ENCODE measurements at places on chromosomes 5 and 9.

- no peak for DNase-seq
These were observed 499.0 kb downstream of the SEMA5A start for GRCh38 chr5:9046756-9047481.

DNA sequence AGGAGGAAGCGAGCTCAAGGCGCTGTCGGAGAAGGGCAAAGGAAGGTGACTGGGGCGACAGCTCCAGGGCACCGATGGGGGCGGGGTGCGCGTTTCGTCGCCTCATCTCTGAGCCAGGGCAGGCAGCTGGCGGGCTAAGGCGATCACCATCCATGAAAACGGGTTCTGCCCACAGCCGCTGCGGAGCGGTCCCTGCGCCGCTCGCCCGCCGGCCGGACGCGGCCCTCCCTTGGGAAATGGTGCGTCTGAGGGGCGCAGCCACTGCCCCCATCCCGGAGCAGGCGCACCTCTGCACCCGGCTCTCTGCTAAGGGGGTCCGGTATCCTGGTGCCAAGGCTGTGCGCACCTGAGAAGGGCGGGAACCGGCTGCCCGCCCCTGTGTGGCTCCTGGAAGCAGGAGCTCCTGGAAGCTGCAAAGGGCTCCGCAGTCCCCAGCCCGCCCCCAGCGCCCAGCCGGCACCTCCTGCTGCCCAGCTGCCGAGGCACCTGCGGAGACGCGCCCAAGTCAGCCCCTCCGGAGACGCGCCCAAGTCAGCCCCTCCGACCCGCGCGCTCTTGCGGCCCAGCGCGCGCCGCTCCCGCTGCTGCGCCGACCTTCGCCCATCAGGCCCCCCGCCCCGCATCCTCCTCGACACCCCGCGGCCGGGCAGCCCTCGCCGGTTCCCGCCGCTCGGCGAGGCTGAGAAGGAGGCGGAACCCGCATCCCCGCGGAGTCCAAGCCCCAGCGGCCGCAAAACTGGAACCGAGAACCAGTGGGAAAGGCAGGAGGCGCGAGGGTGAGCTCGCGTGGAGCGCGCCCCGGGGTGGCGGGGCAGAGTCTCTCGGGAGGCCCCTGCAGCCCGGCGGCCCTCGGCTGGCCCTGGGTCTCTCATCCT, 757 bp downstream of the ANKRD34B start:
- no peak for DNase-seq

GRCh38 chr9:126642839-126643238, 29.1 kb downstream of the LMX1B start:
- no peak for DNase-seq

GRCh38 chr9:68999393-69000105, 14.4 kb downstream of the PRKACG start:
- peak; percentile 83 for DNase-seq

- DNase-seq: no peak
These were observed 16.9 kb upstream of the COL5A1 start for GRCh38 chr9:134624621-134625181.

GRCh38 chr5:168434746-168435321, 51.4 kb upstream of the RARS1 start:
- DNase-seq: no peak

GRCh38 chr9:89421595-89421994, 76.3 kb downstream of the SEMA4D start:
- DNase-seq: peak; percentile 37

- DNase-seq: no peak
These were observed 404.6 kb upstream of the ARRDC3 start for GRCh38 chr5:91787718-91788117.

DNA sequence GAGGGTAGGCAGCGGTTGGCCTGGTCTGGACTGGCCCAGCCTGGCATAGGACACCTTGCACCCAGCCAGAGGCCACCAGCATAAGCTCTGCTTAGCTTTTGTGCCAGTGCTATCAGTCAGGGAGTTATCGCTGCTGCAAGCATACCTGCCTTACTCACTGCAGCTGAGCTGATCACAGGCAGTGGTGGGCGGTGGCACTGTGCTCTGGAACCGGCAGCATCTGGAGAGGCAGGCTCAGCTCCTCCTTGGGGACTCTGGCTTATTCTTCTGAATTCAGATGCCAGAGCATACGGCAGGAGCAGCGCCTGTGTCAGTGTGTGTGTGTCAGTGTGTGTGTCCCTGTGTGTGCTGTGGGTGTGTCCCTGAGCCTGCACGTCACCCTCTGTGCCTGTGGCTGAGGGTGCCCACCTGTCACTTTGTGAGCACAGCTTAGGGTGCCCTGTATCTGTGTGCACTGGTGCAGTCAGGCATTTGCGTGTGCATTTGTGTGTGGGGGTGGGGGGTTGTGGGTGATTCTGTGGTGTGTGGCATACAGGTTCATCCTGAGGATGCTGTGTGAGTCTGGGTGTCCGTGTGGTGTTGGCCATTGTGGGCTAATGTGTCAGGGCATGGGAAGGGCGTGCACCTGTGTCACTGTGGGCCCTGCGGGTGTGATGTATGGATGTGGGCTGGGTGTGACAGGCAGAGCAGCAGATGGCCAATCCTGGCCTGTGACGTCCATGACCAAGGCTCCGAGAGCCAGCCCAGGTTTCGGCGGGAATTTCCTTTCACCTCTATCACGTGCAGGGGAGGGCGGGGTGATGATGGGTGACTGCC, 23.5 kb downstream of the LMX1B start:
- peak; percentile 5 for DNase-seq

- DNase-seq: no peak
These were observed 89.5 kb downstream of the MPDZ start for GRCh38 chr9:13190040-13190439.

GRCh38 chr5:96408841-96409538, 24.1 kb downstream of the PCSK1 start:
- no peak for DNase-seq

DNA sequence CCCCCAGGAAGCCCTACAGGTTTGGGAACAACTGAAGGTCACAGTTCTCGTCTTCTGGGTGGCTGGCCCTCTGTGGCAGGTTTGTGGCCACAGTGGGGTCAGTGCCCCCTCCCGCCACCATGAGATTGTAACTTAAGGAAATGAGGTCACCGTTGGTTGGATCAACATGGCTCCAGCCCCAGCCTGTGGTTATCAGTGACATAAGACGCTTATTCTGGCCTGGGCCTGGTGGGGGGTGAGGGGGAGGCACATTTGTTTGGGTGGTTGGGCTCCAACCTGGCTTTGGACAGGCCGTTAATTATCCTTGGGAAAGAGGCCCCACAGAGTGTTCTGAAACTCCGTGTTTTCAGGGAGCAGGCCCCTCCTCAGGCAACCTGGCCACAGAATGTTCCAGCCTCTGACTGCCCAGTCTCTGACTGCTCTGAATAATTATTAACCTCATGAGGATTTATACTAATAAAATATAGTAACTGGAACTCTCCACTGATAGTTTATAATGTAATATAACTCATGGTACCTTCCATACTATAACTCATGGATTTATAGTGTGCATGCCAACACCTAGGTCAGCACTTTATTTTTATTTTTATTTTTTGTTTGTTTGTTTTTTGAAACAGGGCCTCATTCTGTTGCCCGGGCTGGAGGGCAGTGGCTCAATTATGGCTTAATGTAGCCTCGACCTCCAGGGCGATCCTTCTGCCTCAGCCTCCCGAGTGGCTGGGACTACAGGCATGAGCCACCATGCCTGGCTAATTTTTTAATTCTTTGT, 58.0 kb upstream of the RPL26L1 start:
- DNase-seq: no peak

GRCh38 chr5:33692980-33693379, 198.8 kb downstream of the ADAMTS12 start:
- no peak for DNase-seq

DNA sequence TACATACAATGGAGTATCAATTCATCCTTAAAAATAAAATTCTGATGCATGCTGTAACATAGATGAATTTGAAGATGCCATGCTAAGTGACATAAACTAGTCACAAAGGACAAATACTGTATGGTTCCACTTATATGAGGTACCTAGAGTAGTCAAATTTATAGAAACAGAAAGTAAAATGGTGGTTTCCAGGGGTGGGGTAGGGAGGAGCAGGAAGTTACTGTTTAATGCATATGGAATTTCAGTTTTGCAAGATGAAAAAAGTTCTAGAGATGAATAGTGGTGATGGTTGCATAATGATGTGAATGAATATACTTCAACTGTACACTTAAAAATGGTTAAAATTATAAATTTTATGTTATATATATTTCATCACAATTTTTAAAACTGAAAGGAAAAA, 57.3 kb upstream of the FNIP1 start:
- DNase-seq: no peak

DNA sequence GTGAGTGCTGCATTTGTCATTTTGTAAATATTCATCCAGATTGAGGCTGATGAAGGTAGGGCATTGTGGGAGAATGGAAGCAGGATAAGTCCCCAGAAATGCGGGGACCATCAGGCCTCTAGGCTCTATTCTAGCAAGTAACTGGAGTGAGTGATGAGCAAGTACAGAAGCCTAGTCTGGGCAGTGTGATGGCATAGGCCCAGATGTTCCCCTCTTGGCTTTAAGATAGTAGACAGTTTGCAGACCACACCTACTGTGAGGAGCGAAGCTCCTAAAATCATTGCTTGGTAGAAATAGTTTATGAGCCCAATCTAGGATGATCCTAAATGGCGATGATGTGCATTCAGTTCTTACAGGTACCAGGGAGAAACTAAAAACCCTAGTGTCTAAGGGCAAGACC, 24.3 kb downstream of the NDFIP1 start:
- DNase-seq: no peak

DNA sequence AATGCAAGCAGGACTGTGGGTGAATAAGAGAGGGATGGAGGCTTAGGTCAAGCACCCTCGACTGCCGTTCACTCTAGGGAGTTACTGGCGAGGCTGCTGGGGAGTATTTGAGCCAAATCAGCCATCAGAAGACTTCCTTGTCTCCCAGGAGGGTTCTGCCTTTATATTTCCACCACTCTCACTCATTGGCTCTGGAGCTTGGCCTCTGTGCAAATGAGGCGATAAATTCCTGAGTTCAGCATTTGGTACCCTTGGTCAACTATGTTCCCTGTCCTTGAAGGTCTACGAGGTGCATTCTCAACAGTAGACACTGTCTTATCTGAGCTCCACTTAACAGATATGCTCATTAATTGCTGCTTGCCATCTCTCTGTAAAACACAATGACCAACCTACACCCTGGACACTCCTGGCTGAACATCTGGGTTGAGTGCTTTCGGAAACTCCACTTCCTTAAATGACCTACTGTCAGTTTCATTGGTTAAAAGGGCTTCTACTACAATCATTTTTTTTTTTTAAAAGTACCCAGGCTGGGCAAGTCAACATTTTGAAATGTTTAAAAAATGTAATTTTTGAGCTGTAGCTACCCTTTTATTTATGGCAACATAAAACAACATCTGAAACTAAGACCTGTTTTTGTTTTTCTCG, 153.2 kb downstream of the NTRK2 start:
- no peak for DNase-seq

GRCh38 chr5:131495536-131496399, 139.3 kb downstream of the RAPGEF6 start:
- DNase-seq: no peak

DNA sequence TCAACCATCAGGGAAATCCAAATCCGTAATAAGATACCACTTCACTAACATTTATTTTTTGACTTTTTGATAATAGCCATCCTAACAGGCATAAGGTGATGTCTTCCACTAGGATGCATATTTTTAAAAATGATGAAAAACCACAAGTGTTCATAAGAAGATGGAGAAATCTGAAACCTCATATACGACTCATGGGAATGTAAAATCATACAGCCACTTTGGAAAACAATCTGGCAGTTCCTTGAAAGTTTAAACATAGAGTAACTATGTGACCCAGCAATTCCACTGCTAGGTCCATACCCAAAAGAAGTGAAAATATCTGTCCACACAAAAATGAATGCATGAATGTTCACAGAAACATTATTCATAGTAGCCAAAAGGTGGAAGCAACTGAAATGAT, 431.0 kb downstream of the ENC1 start:
- DNase-seq: no peak

DNA sequence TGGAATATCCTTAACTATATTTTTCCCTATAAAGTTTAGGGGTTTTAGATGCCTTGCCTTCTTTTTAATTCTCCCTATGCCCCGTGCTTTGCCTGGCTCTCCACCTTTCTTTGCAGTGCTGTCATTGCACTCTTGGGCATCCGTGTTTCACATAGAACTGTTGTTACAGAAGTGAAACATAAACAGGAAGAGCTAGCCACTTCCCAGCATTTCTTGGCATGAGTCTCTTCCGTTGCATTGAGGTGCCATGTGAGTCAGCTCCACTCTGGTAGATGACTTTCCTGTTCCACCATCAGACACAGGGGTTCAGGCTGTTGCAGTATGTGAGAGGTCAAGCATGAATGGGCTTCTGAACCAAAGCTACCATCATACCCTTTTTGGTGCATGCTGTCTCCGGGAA, 73.4 kb downstream of the ANGPTL2 start:
- no peak for DNase-seq

GRCh38 chr9:129570450-129571297, 50.2 kb downstream of the C9orf50 start:
- no peak for DNase-seq

- DNase-seq: no peak
These were observed 42.0 kb downstream of the ITK start for GRCh38 chr5:157222506-157223230.

DNA sequence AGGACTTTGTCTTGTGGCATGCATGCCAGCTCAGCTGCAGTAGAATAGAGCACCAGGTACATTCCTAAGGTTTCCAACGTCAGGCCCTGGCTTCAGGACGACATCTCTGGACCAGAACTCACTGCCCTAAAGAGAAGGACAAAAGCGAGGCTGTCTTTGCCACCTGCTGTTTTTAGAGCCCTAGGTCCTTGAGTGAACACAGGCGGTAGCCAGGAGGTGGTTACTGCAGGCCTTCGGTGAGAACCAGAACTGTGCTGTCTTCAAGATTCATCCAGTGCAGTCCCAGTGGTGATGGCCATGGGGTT, 288.9 kb upstream of the CDH18 start:
- no peak for DNase-seq

DNA sequence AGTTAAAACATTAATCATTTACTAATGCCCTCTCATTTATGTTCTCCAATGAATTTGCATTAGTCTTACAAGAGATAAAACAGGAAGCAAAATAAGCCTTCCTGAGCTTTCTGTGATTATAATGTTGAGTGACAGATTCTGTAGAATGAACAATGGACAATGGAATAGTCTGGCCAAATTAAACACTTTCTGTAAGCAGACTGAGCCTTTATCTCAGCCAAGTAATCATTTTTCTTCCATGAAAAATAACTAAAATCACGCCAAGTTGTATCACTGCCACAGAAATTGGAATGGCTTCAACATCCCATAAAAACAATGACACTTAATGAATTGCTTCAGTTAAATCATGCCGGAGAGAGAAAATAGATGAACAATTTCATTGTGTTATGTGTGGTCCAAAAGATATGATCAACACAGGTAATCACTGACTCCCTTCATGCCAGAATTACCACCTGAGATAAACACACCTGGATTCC, 63.0 kb downstream of the TSSK1B start:
- no peak for DNase-seq

Measured in CD4-positive, alpha-beta T cell (primary cell).